Glutamatergic neuron (in vitro differentiated cells): ENCODE measurements at places on chromosomes 5 and 9. TPM values are rescaled to one million over a fixed set of nuclear protein-coding genes. Genes with fewer than 3 reads are reported as not detected.

Gene NTMT1
- total RNA-seq = 62.6 TPM

Gene SQSTM1
- 97.0 TPM for total RNA-seq

Gene CER1
- 3.0 TPM for total RNA-seq

Gene CHMP5
- 61.7 TPM for total RNA-seq

Gene NR4A3
- total RNA-seq = 4.1 TPM

Gene ANKRD34B
- total RNA-seq = not detected

DNA sequence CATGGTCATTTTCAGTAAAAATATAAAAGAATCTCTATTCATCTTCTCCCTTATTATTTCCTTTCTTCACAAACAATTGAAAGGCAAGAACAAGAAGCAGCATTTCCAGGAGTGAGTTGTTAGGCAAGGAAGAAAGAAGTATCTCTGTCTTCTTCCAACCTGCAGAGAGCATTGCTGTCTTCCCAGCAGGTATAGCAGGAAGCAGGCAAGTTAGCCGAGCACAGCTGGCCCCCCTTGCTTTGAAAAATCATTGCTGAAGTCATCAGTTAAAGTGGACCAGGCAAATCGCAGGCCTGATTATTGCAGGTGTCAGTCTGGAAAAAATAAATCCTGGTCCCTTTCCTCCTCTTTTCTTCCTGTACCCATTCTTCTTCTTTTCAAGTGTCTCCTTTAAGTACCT, 353.1 kb upstream of the BRINP1 start:
- peaks cover 7% of the 10 kb centered on the region for H3K36me3 ChIP-seq
- no peak overlapping the region for H3K4me3 ChIP-seq
- no peaks in the 10 kb centered on the region for H3K27me3 ChIP-seq
- no peak for DNase-seq
- no peak overlapping the region for H3K27ac ChIP-seq

GRCh38 chr5:118008779-118009178, 979.6 kb downstream of the DTWD2 start:
- no peak overlapping the region for H3K4me3 ChIP-seq
- H3K27ac ChIP-seq = no peak overlapping the region
- H3K36me3 ChIP-seq = no peaks in the 10 kb centered on the region
- no peaks in the 10 kb centered on the region for H3K27me3 ChIP-seq
- DNase-seq = no peak

DNA sequence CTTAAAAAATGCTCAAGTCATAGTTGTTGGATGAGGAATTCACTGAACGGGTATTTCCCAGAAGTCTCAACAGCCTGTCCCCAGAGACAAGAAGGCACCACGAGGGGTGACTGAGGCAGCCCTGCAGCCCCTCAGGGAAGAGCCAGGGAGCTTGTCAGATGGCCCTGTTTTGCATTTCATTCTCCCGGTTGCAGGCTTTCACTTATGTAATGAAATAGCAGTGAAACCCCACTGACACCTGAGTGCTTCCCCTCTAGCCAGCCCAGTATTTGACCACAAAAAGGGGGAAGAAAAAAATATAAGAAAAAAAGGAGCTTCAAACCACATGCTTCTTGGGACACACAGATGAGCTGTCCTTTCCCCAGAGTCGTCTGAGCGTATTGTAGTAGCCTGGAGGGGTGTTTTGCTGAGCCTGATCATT, 75.3 kb upstream of the IL12B start:
- H3K27me3 ChIP-seq = peaks cover 5% of the 10 kb centered on the region
- peaks cover 11% of the 10 kb centered on the region for H3K4me1 ChIP-seq
- H3K4me3 ChIP-seq = no peak overlapping the region
- H3K27ac ChIP-seq = no peak overlapping the region

- H3K4me3 ChIP-seq = peak overlapping the region; percentile 6
- H3K27ac ChIP-seq = peak overlapping the region; percentile 39
- no peaks in the 10 kb centered on the region for H3K36me3 ChIP-seq
These were observed 156.5 kb downstream of the TRIO start for GRCh38 chr5:14299666-14300065.

- H3K27me3 ChIP-seq = no peaks in the 10 kb centered on the region
- DNase-seq = no peak
- H3K4me3 ChIP-seq = no peak overlapping the region
These were observed 36.0 kb downstream of the POC5 start for GRCh38 chr5:75681125-75681830.

GRCh38 chr9:137029058-137029936, 1.3 kb upstream of the ABCA2 start:
- peak overlapping the region; percentile 63 for H3K4me3 ChIP-seq
- no peaks in the 10 kb centered on the region for H3K36me3 ChIP-seq
- no peak overlapping the region for H3K27ac ChIP-seq
- H3K4me1 ChIP-seq = peaks cover 2% of the 10 kb centered on the region
- peaks cover 12% of the 10 kb centered on the region for H3K27me3 ChIP-seq
- DNase-seq = peak; percentile 94

DNA sequence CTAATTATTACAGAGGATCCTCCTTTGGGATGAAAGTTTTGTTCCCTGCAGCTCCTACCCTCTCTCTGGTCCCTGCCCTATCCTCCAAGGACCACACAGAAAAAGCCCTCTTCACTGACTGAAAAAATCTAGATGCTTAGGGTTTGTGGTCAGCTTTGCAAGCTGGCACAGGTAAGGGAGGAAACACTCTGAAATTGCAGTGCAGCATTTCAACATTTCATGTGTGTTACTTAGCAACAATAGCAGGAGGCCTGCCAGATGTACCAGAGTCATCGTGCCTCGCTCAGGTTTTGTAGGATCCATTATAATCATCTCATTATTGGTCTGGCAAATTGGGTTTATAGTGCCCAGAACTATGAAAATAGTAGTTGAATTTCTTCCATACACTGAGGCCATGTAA, 109.5 kb downstream of the PALM2AKAP2 start:
- no peak for DNase-seq
- no peaks in the 10 kb centered on the region for H3K36me3 ChIP-seq
- no peaks in the 10 kb centered on the region for H3K4me1 ChIP-seq
- no peaks in the 10 kb centered on the region for H3K27me3 ChIP-seq
- no peak overlapping the region for H3K4me3 ChIP-seq

- no peaks in the 10 kb centered on the region for H3K36me3 ChIP-seq
- H3K4me1 ChIP-seq = no peaks in the 10 kb centered on the region
- H3K27ac ChIP-seq = no peak overlapping the region
- no peaks in the 10 kb centered on the region for H3K27me3 ChIP-seq
- H3K4me3 ChIP-seq = no peak overlapping the region
These were observed 472.1 kb downstream of the DMRT2 start for GRCh38 chr9:1522219-1522767.
